ENCODE measurements at places on chromosomes 1 and 21.

DNA sequence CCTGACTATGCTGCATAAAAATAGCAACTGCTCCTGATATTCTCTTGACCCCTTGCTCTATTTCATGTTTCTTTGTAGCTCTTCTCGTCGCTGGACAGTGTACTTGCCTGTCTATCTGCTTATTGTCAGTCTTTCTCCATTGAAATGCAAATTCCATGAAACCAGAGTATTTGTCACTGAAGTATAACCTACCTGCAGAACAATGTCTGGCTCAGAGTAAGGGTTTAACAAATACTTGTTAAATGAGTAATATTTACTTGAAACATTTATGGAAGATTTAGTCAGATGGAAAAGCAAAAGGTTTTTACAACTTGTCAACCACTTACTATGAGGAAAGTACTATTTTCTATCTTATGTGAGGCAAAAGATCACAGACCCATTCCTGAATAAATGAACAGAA, 19.9 kb upstream of the ERICH3 start:
- no peak for DNase-seq

GRCh38 chr1:41633764-41634163, 149.3 kb upstream of the EDN2 start:
- DNase-seq: no peak

DNA sequence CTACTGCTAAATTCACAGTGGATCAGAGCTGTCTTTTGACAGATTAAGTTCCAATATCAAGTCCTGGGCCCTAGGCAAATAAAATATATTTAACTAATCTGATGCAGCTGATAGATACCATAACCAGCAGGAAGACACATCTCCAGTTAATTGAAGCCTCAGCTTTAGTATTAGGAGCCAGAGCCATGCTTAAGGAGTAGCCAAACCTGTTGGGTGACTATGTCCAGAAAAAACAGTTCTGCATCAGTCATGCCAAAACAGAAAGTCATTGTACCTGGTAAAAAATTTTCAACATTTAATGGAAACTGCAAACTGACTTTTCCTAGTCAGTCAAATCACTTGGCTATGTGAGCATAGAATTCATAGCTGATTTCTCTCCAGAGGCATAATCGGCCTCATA, 200.5 kb upstream of the RUNX1 start:
- DNase-seq: no peak

DNA sequence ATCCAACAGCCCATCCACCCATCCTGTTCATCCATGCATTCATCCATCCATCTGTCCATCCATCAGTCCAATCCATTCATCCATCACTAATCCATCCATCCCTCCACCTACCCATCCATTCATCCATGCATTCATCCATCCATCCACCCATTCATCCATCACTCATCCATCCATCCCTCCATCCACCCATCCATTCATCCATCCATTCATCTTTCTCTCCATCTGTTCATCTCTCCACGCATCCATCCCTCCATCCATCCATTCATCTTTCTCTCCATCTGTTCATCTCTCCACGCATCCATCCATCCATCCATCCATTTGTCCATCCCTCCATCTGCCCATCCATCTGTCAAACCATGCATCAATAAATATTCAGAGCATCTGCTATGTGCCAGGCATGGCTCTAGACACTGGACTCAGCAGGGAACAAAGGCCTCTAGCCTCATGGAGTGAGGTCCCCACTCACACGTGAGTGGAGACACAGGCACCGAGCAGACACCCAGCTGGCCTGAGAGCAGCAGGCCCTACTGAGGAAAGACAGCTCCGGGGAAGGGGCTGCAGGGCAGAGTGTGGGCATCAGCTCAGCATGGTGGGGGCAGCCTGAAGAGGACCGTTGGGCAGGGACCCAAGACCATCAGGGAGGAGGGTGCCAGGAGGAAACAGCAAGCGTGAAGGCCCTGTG, 9.6 kb downstream of the KRTAP10-1 start:
- no peak for DNase-seq

DNA sequence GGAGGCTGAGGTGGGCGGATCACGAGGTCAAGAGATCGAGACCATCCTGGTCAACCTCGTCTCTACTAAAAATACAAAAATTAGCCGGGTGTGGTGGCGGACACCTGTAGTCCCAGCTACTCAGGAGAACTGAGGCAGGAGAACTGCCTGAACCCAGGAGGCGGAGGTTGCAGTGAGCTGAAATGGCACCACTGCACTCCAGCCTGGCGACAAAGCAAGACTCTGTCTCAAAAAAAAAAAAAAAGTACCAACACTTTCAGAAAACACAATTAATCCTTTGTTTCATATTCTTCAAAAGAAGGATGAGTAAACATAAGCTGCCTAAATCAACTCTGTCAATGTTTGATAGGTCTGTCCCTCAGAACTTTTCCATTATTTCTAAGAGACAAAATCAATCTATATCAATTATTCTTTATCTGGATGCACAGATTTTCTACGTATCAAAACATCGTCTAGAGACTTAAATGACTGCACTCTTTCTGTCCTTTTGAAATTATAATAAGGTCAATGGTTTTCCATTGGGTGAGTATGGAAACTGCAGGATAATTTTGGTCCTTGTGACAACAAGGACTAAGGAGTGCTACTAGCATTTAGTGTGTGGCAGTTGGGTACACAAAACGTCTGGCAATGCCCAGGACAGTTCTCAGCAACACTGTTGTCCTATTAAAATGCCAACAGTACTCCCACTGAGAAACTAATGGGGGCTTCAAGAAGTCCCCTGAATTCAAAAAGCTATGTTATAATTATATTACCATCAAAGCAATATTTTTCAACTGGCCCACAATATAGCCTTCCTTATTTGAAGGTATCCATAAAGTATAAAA, 40.7 kb downstream of the LPGAT1 start:
- DNase-seq: no peak

GRCh38 chr1:115767403-115767802, 1.1 kb downstream of the CASQ2 start:
- no peak for DNase-seq

DNA sequence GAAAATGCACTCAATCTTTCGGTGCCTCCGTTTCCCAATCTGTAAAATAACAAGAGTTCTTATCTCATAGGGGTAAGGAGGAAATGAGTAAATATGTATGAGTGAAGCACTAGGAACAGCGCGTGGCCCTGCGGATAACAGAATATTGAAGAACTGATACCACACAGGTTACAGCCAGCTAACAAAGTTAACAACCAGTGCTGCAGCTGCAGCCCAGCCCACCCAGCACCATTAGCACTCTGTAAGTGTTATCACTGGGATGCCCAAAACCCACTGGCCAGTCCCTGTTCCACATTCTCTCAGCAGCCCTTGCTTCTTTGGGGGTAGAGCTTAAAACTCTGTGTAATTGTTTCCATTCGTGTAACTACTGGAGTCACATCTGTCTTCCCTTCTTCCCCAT, 89.5 kb downstream of the VWA5B1 start:
- DNase-seq: no peak

GRCh38 chr21:45910548-45911221, 70.9 kb upstream of the COL6A1 start:
- no peak for DNase-seq

- DNase-seq: peak; percentile 15
Measured at GRCh38 chr21:34609244-34609932, 5.5 kb downstream of the RCAN1 start.

DNA sequence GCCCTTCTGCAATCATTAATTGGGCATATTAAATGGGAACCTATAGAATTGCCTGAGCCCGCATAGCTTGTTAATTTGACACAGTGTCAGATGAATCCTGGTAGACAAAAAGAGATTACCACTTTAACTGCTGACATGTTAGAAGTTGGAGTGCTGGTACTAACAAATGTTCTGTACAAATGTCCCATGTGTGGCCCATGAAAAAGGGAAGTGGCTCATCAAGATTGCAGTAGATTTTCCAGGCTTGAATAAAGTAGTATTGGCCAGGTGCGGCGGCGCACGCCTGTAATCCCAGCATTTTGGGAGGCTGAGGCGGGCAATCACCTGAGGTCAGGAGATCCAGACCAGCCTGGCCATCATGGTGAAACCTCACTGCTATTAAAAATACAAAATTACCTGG, 45.6 kb downstream of the GNPAT start:
- DNase-seq: no peak

GRCh38 chr1:112026501-112026900, 37.0 kb upstream of the KCND3 start:
- no peak for DNase-seq

DNA sequence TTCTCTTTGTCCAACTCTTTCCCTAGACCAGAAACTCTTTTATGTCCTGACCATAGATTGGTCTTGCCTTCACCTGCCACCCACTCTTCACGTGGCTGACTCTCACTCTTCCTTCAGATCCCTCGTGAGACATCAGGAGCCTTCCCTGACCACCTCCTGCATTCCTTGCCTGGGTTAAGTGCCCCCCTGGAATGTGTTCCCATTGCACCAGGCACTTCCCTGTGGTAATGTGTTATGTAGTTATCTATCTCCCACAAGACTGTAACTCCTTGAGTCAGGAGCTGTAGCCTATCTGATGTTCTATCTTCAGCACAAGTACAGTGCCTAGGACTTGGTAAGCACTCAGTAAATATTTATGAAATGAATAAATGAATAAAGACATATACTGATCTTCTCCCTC, 111.2 kb upstream of the CTTNBP2NL start:
- DNase-seq: no peak

- DNase-seq: no peak
Measured at GRCh38 chr1:26352338-26352679, 1.6 kb downstream of the CRYBG2 start.

DNA sequence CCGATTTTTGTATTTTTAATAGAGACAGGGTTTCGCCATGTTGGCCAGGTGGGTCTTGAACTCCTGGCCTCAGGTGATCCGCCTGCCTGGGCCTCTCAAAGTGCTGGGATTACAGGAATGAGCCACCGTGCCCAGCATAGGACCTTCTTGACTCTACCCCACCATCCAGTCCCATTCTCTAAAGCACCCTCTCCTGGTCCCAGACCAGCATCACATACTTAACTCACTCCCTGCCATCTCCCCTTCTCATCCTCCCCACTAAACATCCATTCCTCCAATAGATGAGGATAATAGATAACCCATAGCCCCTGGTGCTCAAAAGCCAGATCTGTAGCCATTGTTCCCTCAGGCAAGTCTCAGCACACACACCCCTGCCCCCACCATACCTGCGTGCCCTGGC, 2.1 kb downstream of the ENTREP3 start:
- DNase-seq: no peak

DNA sequence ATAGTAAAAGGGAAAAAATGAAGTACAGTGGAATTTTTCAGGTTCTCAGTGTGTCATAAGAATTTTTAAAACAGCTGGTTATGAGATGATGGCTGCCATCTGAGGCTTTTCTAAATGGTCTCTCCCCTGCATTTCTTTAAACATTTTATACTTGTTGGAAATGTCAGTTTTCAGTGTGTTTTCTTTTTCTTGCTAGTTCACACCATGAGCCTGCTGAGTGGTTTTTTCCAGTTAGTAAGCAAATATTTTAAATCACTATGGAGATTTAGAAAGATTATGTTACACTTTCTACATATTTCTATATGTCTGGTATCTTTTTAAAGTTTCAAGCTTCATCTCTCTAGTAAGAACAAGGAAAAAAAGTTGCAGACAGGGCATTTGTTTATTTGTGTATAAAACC, 9.6 kb downstream of the RBM15 start:
- no peak for DNase-seq

- DNase-seq: peak; percentile 13
Measured at GRCh38 chr1:18256282-18257235, 149.0 kb downstream of the IGSF21 start.

- DNase-seq: no peak
Measured at GRCh38 chr21:45828580-45829570, 152.7 kb upstream of the COL6A1 start.

GRCh38 chr1:184424945-184425344, 38.1 kb downstream of the C1orf21 start:
- DNase-seq: no peak

GRCh38 chr1:30487042-30487441, 236.3 kb downstream of the MATN1 start:
- DNase-seq: no peak

DNA sequence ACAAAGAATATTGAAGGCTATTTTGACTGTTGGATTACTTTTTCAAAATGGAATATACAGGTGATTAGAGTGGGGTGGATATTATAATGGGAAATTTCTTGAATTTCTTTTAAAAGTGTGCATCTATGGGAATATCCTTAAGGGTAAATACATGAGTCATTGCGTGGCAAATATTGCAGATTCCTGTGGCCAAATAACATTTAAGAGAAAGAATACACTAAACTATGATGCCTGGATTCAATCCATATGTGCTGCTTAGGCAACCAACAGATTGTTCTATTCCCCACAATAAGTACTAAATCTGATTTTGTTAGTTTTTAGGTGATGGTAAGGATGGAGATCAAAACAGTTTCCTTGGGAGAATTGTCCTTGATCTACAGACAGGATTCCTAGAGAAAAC, 119.5 kb downstream of the HMCN1 start:
- no peak for DNase-seq

DNA sequence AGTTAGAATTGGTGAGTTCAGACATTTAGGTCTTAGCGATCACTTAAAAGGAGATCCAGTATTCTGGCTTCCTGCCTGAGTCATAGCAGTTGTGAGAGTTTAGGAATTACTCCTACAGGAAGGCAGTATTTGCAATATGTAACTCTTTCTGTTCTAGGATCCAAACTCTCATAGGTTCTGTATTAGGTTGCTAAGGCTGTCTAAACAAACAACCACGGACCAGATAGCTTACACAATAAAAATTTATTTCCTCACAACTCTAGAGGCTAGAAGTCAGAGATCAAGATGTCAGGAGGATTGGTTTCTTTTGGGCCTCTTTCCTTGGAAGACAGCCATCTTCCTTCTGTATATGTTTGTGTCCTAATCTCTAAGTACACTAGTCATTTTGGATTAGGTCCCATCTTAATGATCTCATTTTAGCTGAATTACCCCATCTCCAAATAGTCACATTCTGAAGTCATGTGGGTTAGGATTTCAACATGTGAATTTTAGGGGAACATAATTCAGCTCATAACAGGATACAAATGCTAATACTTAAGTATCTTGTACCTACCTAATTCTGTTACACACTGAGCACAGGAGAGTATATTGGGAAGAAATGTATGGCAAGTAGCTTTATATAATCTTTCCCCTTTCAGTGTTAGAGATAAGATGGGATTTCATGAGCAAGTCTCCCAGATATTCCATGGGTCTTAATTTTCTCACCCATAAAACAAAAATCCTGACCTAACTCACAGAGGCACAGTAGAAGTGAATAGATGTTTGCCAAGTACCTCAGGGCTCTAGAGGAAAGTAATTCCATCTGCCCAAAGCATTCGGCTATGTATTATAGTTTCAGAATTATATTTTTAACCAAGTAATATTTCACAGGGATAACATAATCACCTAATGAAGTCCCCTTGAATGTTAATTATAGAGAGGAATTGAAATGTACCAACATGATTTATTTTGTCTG, 144.4 kb downstream of the PTBP2 start:
- peak; percentile 48 for DNase-seq

DNA sequence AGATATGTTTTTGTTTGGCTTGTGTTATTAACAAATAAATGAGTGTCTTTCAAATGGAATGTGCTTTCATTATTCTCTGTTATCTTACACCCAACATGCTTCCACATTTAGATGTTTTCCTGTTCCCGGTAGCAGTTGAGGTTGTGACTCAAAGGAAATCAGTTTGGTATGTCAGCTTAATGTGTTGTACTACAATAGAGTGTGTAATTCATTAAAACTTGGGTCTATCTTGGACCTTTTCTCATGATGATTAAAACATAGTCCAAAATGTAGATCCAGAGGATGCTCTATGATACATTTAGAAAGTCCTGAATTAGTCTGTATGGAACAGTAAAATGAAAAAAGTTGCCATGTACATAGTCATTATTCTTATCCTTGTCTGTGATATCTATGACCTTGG, 26.7 kb downstream of the RTCA start:
- DNase-seq: peak; percentile 37
